Stimulated activated CD4-positive, alpha-beta T cell treated with anti-CD3 and anti-CD28 coated beads, TNF-alpha, amount 100 ng/mL, for 24 hours (primary cell): ENCODE measurements at places on chromosomes 3 and 15.

GRCh38 chr15:90248789-90249202, 560 bp upstream of the TTLL13 start:
- no peak for DNase-seq

DNA sequence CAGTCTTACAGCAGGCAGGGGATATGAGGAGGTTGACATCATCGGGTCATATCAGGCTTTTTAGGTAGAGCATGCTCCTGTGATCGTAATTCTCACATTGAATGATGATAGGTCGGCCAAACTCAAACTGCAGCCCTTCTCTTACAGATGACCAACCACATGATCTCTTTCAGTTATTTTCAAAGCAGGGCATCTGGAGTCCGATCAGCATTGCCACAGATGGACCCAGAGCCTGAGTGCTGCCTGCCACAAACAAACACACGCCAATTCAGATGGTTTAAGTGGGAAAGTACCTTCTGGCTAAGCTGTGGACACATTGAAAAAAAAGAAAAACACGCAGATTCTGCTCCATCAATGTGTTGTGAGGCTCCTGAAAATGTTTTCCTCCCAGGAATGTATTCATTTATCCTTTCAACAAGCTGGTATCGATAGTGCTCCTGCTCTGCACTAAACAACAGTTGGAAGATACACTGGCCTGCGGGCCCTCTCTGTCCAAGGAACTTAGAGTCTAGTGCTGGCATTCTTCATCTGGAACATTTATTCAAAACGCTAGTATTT, 31.2 kb downstream of the ARPP21 start:
- DNase-seq, result no peak

- no peak for DNase-seq
Measured at GRCh38 chr3:182690172-182690571, 103.1 kb upstream of the ATP11B start.

DNA sequence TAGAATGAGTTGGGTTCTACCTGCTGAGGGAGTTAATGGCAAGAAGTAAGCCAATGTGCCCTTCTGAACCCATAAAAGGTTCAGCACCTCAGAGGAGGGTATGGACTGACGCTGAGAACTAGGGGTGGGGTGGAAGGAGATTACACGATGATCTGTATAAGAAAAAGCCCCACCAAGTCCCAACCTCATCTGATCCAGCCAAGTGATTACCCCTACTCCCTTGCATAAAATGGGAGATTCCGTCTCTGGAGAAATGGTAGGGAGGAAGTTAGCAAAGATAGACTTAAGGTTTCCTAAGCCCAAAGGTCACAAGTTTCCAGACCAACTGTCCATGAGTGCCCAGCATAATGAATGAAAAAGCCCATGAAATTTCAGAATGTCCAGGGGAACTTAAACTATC, 7.1 kb upstream of the DVL3 start:
- no peak for DNase-seq

- no peak for DNase-seq
Measured at GRCh38 chr15:79956354-79956939, 14.5 kb downstream of the BCL2A1 start.

DNA sequence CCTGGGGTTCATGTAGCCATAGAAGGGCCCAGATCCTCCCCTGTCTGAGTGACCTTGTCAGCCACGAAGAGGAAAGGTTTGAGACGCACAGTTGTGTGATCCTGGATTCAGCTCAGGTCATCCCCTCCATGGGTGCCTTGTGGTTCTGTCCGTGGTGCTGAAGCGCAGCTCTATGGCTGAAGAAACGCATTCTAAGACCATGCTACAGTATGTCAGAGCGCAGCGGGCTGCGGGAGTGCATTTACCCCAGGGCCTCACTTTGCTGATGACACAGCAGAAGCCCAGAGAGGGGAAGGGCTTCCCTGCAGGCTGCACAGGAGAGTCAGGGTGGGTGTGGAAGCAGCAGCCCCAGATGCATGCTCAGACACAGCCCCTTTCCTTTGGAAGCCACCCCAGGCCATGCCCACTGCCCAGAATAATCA, 68.8 kb upstream of the IQSEC1 start:
- DNase-seq, result no peak
